ENCODE measurements at places on chromosomes 2 and 18.

DNA sequence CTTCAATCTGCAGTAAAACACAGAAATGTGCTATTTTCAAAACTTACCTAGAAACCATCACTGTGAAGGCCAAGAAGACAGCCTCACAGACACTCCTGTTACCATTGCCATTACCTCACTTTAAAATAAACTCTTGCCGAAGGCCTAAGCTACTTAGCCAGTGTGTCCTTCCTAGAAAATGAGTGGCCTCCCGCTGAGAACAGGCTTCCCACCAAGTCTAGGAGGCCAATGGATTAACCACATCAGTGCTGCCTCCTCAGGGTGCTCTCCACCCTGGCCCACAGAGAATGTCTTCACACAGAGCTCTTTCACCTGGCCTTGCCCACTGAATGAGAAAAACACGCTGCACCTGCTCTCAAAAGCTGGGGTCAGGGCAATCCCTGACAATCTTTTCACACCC lies 47.5 kb downstream of the L3MBTL4 start:
- DNase-seq: no peak

DNA sequence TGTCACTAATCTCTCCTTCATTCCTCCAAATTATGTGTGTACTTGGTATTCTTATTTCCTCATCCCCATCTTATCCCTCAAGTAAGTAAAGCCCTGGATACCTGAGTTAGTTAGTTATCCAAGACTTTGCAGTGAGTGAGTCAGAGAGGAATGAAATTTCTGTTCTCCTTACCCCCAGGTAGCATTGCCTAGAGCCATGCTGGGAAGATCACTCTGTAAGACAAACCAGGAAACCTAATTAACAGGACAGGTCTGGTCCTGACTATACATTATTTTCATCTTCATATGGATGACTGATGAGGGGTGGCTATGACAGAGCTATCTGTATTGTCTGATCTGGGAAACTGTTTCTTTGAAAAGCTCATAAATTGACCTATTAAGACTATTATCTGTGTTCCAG lies 55.0 kb upstream of the ITGA6 start:
- DNase-seq: no peak

- no peak for DNase-seq
These were observed 314.3 kb downstream of the NUP35 start for GRCh38 chr2:183438541-183438940.

DNA sequence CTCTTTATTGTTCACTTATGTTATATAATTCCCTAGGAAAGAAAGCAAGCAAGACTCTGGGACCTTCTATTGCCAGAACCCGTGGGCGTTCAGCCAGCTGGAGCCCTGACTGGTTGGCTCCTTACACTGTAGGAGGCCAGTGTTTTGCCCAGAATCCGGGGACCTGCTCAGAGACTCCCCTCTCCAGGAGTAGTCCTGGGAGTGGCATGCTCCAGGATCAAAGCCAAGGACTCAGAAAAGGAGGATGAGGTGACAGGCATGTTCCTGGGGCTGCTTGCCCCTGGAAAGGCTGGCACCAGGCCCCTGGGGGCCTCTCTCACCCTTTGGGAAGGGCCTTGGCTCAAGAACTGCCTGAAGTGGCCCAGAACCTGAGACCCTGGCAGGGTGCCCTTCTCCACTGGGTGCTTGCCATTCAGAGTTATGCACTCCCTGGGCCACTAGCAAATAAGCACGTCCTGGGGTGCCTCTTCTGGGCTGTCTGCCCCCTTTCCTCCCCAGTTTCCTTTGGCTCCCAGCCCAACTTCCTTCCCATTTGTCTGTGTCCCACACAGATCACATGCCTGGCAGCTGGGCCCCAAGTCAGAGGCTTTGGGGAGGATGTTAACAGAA lies 19.6 kb upstream of the KIF3C start:
- no peak for DNase-seq

DNA sequence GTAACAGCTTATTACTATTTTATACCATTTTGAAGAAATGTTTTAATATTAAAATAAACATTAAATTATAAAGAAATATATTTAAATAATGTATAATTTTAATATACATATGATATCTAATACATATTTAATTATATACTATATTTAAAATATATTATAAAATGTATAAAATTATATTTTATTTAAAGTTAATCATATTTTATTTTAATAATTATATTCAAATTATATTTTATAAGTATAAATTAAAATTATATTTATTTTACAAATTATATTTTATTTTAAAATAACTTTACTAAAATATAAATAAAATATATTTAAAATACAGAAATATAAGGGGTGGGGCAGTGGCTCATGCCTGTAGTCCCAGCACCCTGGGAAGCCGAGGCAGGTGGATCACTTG lies 2.1 kb downstream of the CRYGD start:
- DNase-seq: no peak

DNA sequence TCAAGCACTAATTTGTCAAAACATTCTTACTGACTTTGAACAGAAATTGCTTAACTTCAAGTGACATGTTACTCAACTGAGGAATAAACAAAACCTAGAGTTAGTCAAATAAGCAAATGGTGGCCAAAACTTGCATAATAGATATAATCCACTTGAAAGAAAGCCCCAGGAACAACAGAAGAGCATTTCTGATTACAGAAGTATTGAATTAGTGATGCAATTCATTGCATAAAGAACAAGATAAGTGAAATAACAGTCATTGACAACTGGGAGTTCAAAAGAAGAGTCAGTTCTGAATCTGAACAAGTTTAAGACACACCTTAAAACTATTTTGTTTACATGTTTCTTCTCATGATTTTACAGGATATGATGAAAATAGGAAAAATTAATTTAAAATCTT lies 30.8 kb downstream of the COBLL1 start:
- DNase-seq: no peak

GRCh38 chr2:47401789-47402554 lies 984 bp upstream of the MSH2 start:
- no peak for DNase-seq

DNA sequence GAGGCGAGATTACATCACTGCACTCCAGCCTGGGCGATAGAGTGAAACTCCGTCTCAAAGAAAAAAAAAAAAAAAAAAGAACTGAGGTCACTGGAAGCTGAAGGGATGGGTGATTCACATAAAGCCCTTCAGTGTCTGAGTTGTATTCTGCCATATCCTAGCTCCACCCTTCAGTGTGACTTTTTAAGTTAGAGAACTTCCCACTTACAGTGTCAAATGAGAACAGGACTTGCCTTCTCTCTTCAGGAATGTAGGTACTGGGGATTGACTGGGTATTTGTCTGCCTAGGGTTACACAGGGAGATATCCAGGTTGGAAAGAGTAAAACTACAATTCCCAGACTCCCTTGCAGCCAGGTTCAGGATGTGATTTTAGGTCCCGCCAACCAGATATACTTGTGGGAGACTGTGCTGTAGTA lies 37.9 kb downstream of the EHD3 start:
- no peak for DNase-seq

DNA sequence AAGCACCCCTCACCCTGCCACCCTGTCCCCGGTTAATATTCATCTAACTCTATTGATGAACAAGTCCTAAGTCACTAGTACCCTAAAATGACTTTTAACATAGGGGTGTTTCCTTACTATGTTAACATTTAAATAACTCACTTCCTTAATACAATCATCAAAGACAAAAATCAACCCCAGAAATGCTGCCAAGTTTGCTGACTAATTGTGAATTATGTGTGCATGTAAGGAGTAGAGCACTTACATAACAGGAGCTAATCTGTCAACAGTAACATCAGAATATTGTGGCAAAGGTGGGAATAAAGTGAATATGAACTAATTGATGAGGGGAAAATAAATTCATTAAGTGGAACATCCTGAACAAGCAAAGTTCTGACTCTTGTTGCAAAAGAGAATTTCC lies 81.4 kb upstream of the ERBB4 start:
- DNase-seq: no peak

- DNase-seq: no peak
These were observed 49.6 kb downstream of the HYCC2 start for GRCh38 chr2:201021914-201022313.

GRCh38 chr2:219861307-219861706 lies 233.9 kb downstream of the SLC4A3 start:
- DNase-seq: no peak

GRCh38 chr2:233408366-233409285 lies 54.3 kb downstream of the DGKD start:
- DNase-seq: no peak

- no peak for DNase-seq
These were observed 30.0 kb upstream of the ERMN start for GRCh38 chr2:157355618-157356017.

- no peak for DNase-seq
These were observed 2.4 kb downstream of the TGOLN2 start for GRCh38 chr2:85325466-85325811.

- no peak for DNase-seq
These were observed 574.7 kb upstream of the SLC8A1 start for GRCh38 chr2:41026613-41027012.

GRCh38 chr2:80778704-80779103 lies 474.2 kb upstream of the LRRTM1 start:
- no peak for DNase-seq

DNA sequence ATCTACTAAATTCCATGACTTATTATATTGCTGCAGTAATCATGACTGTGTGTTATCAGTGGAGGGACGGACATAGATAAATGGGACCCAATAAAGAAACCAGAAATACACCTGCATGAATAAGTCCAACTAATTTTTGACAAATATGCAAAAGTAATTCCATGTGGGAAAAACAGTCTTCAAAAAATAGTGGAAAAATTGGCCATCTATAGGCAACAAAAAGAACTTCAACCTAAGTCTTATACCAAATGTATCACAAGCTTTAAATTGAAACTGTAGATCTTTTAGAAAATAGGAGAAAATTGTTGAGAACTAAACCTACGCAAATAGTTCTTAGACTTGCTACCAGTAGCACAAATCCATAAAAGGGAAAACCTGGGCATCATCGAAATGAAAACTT lies 376.2 kb downstream of the NCKAP5 start:
- no peak for DNase-seq

- no peak for DNase-seq
These were observed 22.9 kb upstream of the ASB1 start for GRCh38 chr2:238403632-238404405.

- DNase-seq: no peak
These were observed 141.9 kb upstream of the ID2 start for GRCh38 chr2:8539743-8540551.

GRCh38 chr2:120180066-120180465 lies 43.1 kb downstream of the TMEM185B start:
- DNase-seq: no peak

GRCh38 chr2:135903650-135904049 lies 27.4 kb upstream of the MCM6 start:
- DNase-seq: no peak

GRCh38 chr2:151357359-151357758 lies at the start of gene TNFAIP6:
TSS of gene TNFAIP6 (plus strand) at chr2:151357592. CDS start at chr2:151357667, 75 bp downstream.
- DNase-seq: no peak

DNA sequence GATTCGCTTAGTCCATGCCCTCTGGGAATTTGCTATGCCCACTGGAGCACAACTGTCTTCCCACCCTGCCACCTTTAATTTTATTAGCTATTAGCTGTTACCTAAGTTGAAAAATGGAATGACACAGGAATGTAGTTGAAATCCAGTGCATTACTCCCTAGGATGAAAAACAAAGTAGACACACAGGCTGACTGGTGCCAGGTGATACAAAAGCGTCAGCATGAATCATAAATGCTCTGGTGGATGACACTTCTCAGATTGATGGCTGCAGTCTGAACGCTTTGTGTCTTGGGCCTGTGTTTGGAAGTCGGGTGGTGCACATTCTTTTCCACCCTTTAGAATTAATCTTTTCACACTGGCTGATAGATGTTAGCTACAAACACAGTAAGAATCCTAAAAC lies 802.0 kb downstream of the DCC start:
- no peak for DNase-seq

- no peak for DNase-seq
These were observed 95.0 kb downstream of the TNFRSF11A start for GRCh38 chr18:62420151-62420512.
